ENCODE measurements at places on chromosomes 16 and 17.

DNA sequence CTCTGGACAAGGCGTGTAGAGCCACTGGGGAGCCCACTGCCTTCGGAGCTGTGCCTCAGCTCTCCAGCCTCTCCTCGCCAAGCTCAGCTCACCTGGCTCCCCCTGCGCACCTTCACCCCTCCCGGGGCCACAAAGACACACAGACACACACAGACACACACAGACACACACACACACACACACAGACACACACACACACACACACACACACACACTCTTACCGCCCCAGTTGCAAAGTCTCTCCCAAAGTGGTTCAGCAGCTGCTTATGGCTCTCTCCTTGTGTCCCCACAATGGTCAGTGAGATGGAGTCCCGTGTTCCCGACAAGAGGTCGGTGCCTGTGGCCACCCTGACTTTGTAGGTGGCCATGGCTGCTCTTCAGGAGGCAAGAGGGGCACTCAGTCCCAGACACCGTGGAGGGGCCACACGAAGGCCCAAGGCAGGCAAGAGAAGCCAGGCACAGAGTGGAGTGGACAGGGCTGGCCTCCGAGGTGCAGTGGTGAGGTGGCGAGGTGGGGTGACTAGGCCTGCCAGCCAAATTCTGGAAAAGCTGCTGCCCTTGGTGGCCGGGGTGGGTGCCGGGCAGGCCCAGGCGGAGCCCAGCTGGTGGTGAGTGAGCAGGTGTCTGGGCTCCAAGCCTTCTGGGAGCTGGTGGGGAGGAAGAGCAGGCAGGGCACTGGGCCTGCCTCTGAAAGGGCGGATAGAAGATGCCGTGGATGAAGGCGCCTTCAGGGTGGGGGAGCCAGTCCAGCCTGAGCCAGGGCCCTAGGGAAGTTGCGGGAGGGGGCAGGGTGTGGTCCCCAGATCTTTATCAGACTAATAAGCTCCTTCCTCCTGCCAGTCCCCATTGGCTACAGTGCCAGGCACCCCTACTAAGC lies at the start of gene ALOX12B:
ALOX12B (minus strand) TSS at position 642 of the 877 bp plus-strand sequence; CDS start at position 368, 274 bp downstream.
- no peak for DNase-seq

- DNase-seq: peak; percentile 54
Measured at GRCh38 chr16:58306327-58306726, 11.5 kb upstream of the PRSS54 start.

DNA sequence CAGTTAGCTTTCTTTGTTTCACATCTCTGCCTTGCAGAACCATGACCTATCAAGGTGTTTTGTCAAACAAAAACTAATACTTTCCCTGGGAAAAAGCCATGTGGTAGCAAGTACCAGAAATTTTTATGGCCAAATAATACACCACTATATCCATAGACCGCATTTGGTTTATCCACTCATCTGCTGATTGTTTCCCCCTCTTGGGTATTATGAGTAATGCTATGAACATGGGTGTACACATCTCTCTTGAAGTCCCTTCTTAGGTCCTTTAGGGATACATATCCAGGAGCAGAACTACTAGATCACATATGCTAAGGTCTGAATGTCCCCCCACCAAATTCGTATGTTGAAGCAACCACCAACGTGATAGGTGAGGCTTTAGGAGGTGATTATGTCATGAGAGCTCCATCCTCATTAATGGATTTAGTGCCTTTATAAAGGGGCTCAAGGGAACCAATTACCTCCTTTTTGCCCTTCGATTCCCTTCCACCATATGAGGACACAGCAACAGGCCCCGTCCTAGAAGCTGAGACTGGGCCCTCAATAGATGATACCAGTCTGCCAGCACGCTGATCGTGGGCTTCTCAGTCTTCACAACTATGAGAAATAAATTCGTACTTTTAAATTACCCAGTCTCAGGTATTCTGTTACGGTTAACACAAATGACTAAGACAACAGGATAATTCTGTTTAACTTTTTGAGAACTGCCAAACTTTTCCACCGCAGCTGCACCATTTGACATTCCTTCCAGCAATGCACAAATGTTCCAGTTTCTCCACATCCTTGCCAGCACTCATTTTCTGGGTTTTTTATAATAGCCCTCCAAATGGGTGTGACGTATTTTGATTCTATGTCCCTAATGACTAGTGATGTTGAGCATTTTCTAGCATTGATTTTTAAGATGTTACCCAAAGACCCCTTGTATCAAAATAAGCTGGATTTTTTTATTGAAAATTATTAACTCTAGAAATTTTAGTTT lies 30.0 kb downstream of the SIAH1 start:
- DNase-seq: no peak

GRCh38 chr17:51860954-51861561 lies 297.5 kb downstream of the CA10 start:
- peak; percentile 0 for DNase-seq

DNA sequence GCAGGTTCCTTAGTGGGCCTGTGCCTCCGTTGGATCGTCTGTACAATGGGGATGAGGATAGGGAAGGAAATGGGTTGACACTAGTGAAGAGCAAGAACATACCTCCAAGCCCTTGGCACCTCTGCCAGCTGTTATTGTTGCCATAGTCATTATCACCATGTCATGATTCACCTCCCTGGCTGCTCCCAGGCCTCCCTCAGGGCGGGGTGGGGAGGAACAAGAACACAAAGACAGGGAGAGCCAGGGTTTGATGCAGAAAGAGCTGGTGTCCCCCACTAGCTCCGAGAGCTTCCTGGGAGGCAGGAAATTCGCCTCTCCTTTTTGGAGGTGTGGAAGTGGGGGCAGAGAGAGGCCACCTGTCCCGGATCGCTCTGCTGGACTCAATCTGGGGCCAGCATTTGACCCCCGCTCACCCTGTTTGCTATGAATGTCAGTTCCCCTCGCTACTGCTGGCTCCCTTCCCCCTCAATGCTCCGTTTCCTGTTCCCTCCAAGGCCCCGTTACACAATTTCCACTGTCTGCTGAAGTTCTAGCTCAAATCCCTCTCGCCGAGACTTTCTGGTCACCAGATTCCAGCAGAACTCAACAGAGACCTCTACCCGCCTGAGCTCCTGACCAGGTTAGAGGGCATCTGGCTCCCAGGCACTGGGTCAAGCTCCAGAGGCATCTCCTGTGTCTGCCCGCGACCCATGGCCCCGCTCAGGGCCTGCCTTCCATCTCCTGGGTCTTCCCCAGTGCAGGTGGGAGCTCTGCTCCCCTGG lies 9.1 kb downstream of the TIMP2 start:
- no peak for DNase-seq

DNA sequence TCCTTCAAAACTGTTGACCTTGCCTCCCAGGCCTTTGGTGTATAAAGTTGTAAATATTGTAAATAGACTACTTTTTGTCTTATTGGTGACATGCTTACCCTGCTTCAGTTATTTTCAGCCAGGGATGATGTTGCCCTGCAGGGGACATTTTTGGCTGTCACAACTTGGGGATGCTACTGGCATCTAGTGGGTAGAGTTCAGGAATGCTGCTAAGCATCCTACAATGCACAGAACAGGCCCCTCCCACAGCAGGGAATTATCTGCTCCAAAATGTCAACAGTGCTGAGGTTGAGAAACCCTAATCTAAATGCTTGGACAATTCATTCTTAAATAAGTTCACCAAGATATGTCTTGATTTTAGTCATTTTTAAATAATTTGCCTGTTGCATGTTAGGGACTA lies 459.8 kb downstream of the PMP22 start:
- no peak for DNase-seq

- no peak for DNase-seq
Measured at GRCh38 chr17:68909066-68909465, 46.1 kb downstream of the ABCA8 start.

GRCh38 chr16:22369221-22369811 lies 5.1 kb downstream of the CDR2 start:
- DNase-seq: peak; percentile 61

DNA sequence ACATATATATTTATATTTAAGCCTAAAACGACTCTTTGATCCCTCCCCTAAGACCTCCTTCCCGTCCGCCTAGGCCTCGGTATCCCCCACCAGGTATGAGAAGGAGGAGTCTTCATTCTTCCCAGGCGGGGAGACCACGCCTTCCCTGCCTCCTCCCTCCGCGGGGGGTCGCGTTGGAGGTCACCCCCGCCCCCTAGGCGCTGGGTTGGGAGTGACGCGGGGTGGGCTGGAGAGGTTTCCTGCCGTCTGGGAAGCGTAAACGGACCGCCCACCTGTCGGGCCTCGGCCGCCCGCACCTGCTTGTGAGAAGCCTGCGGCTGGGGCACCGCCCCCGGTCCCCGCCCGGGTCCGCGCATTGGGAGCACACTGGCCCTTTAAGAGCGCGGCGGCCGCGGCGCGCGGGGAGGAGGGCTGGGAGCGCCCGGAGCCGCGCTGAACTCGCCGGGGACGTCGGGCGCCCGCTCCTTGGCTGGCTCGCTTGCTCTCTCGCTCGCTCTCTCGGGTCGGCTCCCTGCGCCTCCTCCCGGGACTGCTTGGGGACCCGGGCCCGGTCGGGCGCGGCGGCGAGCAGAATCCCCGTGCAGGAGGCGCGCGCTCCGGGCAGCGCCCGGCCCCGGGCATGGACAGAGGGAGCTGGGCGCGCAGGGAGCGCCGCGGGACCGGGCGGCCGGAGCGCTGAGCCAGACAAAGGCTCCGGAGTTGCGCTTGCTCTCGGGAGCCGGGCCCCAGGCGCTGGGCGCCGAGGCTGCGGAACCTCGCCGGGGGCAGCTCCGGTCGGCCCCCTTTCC lies at the start of gene MMP15:
MMP15 (plus strand) TSS at position 404 of the 788 bp plus-strand sequence. CDS start 597 bp downstream, outside the sequence.
- peak; percentile 66 for DNase-seq

GRCh38 chr16:1345087-1345486 lies 6.6 kb downstream of the TSR3 start:
- no peak for DNase-seq

DNA sequence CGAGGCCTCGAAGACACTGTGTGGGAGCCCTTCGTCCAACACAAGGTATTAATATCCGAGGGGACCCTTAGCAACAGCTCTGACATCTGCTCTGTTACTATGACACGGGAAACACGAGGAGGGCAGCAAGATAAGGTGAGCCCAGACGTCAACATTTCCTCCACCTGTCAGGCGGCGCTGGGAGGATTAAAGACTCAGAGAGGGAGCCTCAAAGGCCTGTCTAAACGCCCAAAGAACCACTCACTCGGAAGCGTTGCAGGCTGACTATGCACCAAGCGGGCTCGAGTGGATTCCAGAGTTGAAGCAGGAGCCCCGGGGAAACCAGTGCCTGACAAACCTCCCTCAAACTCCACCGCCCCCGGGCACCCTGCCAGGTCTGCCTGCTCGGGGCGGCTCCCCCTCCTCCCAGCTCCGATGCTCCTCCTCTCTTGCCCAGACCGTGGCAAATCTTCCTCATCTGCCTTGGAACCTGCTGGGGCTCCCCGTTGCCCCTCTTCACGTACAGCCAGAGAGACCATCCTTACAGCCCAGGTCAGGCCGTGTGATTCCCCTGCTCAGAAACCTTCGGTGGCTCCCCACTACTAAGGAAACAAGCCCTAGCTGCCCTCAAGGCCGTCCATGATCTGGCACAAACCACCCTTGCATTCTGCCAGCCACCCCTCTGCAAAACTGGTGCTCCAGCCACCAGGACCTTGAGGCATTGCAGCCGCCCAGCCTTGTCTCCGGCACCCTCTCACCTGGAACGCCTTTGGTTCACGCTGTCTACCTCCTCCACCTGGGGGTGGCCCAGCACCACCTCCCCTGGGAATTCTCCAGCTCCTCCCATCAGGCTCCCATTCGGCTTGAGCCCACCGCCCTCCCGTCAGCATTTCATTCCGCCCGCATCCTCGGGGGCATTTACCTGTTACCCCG lies 16.2 kb downstream of the RPH3AL start:
- peak; percentile 36 for DNase-seq

DNA sequence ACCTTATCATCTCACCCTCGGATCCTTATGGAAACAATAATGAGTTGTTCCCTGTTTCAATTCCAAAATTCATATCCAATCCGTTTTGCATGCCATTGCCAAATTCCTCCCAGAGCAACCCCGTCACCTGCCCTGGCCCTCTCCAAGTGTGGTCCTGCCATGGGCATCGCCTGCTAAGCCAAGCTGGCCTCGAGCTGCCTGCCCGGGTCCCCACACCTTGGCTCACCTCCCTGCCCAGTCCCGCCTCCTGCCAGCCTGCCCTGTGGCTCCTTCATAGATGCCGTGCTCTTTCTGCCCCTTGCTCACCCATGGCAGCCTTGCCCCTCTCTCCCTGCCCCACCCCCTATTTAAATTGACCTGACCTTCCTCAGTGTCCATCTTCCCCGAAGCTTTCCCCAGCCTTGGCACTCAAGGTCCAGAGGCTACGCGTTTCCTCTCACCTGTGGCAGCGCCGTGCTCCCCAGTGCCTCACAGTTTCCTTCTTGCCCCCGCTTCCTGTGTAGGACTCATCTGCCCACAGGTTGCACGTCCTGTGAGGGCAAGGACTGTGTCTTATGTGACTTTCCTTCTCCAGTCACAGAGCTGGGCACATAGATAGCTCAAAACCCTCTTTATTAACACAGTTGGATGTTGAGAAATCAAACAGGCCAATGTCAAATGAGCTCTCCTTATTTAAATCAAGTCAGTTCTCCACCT lies 12.7 kb downstream of the MAPT start:
- DNase-seq: no peak

GRCh38 chr17:44424828-44425461 lies 35.5 kb upstream of the ITGA2B start:
- DNase-seq: no peak

- no peak for DNase-seq
Measured at GRCh38 chr16:84763629-84764028, 56.2 kb upstream of the CRISPLD2 start.

DNA sequence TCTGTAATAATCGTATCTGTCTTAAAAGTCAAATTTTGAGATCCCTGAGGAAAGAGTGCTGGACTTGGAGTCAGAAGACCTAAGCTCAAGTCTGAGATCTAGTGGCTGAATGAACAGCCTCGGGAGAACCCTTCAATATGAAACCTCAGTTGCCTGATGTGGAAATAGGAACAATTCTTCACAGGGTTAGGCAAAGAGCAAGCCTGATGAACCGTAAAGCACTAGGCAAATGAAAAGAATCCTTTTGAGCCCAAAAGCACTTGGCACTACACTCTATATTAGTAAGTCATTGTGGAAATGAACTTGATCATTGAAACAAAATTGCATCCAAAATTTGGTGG lies 20.2 kb downstream of the TXNDC11 start:
- DNase-seq: no peak

GRCh38 chr16:80323808-80324195 lies 217.0 kb upstream of the DYNLRB2 start:
- DNase-seq: no peak

- no peak for DNase-seq
Measured at GRCh38 chr17:35766489-35766877, 5.8 kb downstream of the C17orf50 start.

DNA sequence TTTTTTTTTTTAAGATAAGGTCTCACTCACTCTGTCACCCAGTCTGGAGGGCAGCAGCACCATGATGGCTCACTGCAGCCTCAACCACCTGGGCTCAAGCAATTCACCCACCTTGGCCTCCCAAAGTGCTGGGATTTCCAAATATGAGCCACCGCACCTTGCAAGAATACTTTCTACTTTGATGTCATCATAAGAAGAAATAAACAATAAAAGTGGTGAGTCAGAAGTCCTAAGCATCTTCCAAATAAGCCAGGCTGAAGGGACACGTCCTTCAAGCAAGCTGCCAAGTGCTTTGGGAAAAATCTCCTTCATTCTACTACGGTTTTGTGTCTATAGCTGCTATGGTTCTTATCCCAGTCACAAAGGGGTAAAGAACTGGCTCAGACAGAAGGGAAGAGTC lies 20.3 kb downstream of the HASPIN start:
- no peak for DNase-seq

- no peak for DNase-seq
Measured at GRCh38 chr17:49691677-49692191, 13.8 kb upstream of the SPOP start.

GRCh38 chr16:27813591-27813990 lies 249.9 kb downstream of the GSG1L start:
- no peak for DNase-seq
